ENCODE measurements at places on chromosomes 3 and 15.

- DNase-seq = no peak
These were observed 36.1 kb downstream of the PBRM1 start for GRCh38 chr3:52649461-52650210.

DNA sequence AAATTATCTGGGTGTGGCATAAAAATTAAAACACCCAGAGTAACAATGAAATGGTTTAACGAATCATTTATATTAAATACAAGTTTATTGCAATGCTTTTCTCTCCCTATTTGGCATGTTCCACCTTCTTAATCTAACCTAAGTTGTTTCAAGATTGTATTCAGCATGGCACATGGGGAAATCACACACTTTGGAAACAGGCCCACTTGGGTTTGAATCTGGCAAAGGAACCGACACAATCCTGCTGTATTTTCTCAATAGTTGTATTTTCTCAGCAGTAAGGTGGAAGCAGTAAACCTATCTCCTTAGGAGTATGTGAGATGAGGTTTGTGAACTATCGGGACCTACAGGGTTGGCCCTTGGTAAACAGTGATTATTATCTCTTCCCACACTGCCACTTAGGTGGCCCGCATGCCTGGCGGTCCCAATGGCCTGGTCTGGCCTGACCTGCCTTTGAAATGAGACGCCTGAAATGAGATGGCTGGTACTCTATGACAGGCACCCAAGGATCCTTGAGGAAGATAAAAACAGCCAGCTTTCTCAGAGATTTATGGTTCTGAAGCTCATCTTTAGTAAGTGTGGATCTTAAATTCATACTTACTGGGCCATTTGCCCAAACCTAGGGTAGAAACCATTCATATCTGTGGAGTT lies 45.3 kb upstream of the VILL start:
- DNase-seq = no peak

DNA sequence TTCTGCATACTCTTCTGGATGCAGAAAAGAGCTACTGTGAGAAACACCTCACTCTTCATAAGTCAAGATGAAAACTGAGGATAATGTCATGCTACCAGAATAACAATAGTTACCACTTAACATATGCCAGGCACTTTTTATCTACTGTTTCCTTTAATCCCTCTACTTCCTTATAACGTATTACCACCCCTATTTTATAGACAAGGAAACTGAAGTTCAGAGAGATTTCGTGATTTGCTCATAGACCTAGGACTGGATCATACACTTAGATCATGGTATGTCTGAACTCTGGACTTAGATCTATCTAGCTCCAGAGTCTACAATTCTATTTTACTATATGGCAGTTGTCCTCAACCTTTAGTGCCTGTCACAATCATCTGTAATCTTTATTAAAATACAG lies 155.7 kb upstream of the TSPAN3 start:
- DNase-seq = no peak

DNA sequence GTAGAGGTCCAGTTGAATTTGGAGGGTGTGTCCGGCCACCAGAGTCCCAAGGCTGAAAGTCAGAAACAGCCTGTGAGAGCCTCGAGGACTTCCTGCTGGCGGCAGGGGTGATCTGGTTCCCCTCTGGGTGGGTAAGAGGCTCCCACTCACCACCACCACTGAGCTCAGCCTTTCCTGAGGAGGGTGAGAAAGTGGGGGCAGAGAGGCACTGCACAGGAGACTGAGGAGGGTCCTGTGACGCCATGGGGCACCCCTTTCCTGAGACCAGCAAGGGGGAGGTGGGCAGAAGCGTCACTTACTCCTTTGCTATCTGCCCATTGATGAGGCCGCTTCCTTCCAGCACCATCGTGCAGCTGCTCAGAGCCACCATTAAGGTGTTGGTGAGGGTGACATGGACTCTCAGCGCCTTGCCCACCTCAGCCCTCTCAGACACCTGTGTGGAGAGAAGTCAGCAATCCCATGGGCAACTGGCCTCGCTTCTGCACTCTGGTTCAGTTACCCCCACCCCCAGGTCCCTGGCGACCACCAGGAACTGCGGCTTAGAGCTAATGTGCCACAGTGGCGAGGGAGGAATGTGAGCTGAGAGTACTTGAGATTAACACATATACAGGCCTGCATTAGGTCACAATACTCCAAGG lies 10.0 kb upstream of the TGM5 start:
- DNase-seq = no peak

GRCh38 chr3:18635215-18635614 lies 210.1 kb upstream of the SATB1 start:
- no peak for DNase-seq
